ENCODE measurements at places on chromosomes 12 and 14.

- DNase-seq: no peak
Measured at GRCh38 chr14:104443391-104444158, 136.0 kb upstream of the C14orf180 start.

- no peak for DNase-seq
Measured at GRCh38 chr14:52730709-52731111, 744 bp downstream of the STYX start.

- no peak for DNase-seq
Measured at GRCh38 chr12:104557488-104558195, 100.9 kb downstream of the CHST11 start.

- DNase-seq: no peak
Measured at GRCh38 chr12:47679785-47680184, 26.0 kb downstream of the RPAP3 start.

DNA sequence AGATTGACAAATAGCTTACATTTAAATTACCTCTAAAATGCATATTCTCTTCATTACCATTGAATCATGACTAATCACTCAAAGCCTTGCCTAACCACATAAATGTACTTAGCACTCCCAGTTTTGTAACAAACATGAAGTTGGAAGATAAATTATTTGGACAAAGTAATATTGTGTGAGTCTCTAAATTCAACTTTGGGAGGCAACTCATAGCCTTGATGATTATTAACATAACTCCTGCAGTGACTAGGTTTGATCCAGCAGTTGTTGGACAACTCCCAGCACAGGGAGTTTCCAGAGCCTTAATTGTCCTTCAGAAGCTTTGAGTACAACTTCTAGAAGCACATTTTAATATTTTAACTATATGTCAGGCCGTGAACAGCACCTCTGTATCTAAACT is 153.4 kb upstream of the PDZRN4 start:
- no peak for DNase-seq

DNA sequence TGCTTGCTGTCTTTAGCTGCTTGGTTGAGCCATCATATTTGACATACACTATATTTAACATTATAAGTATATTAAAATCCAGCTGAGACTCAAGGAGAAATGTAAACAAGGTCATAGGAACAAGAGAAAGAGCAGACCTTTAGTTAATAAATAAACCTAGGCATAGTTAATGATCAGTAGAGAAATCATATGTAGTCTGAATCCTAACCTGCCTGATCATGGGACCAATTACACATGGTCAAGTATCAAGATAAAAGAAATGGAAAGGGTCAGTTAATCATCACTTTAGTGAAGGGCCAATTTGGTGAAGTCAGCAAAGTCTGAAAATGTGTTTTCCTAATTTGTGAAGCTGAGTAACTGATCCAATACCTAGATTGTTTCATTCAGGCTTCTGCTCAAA is 7.5 kb downstream of the RNF212B start:
- DNase-seq: no peak

GRCh38 chr12:40198601-40199000 is 26.2 kb upstream of the LRRK2 start:
- DNase-seq: no peak
